ENCODE measurements at places on chromosomes 1 and 21.
A peak's percentile ranks its signal among the peaks of the same experiment; 100 is the strongest.

DNA sequence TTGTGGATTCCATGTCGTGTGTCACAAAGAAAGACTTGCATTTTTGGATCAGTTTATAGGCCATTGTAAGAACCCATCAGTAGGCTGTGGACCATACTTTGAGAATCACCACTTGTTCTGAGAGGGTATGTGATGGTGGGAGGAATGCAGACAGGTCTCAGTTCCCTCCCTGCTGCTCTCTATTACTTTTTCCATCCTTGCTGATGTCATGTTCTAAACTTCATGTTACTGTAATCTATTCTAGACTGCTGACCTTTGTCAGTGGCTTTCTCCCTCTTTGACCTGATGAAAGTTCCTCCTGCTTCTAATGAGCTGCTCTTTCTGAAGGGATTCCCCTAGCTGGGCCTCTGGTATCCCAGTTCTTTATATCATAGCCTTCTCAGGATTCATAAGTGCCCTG is 46.1 kb downstream of the ST3GAL3 start:
- no peak for DNase-seq

GRCh38 chr1:25908161-25908560 is 1.9 kb upstream of the STMN1 start:
- DNase-seq: no peak

GRCh38 chr1:41296506-41296905 is 54.4 kb upstream of the SCMH1 start:
- DNase-seq: no peak

GRCh38 chr1:9454494-9455066 is 84.7 kb upstream of the SLC25A33 start:
- no peak for DNase-seq

DNA sequence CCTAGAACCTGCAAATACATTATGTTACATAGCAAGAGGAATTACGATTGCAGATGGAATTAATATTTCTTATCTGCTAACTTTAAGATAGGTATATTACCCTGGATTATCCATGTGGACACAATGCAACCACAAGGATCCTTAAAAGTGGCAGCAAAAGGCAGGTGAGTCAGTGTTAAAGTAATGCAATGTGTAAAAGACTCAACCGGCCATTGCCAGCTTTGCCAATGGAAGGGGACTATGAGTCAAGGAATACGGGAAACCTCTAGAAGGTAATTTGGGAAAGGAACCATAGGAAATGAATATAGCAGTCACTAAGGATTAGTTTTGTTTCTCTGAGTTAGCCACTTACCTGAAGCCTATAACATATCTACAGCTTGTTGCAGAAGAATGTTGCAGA is 692.1 kb upstream of the ZP4 start:
- DNase-seq: no peak

DNA sequence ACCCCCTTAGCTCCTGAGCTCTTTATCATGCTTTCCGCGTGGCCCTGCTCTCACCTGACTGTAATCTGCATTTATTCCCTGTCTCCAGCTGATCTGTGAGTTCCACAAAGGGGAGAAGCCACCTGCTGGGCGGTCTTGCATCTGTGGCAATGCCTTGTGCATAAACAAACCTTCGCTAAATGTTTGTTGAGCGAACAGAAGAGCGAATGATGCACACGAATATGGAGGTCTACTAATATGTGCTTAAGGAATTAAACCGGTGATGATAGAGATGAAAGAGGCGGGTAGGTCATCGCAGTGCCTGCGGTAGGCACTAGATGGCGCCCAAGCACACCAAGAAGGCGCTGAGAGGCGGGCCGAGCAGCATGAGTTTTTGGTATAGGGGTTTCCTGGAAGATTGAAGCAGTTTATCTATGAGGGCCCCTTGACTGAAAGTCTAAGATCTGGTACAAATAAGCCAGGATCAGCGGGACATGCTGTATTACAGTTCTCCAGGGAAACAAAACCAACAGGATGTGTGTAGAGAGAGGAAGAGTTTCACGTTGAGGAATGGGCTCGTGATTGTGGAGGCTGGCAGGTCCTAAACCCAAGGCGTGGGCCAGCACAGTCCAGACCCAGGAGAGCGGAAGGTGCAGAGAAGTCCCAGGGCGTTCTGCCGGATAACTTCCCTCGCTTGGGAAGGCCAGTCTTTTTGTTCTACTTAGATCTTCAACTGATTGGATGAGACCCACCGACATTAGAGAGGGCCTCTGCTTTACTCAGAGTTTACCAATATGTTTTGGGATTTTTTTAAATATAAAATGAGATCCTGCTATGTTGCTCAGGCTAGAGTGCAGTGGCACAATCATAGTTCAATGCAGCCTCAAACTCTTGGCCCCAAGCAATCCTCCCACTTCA is 34.7 kb downstream of the TOMM20 start:
- DNase-seq: peak; percentile 53

DNA sequence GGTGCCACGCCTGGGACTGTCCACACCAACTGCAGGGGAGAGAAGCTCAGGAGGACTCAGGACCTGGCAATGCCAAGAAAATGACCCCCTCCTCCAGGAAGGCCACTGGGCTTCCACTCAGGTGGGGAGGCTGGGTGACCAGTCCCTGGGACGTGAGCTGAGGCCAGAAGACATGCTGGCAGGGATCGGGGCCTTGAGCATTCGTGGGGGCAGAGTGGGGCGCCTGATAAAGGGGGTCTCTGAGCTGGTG is 15.3 kb upstream of the COL6A2 start:
- no peak for DNase-seq

GRCh38 chr1:185144233-185144632 is 12.5 kb downstream of the TRMT1L start:
- peak; percentile 66 for DNase-seq

DNA sequence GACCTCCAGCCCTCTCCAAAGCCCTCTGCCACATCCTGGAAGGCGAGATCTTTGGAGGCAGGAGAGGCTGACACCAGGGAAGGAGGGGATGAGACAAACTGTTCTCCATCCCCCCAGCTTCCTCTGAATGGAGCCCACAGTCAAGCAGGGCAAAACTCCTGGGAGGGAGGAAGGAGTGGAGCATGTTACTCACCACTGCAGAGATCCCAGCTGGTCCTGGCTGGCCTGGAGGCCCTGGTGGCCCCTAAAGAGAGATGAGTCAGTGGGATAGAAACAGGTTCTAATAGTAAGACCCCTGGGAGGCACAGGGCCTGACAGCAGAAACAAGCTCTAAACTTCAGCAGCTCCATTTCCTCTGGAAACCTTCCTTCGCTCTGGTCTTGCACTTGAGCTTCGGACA is 14.0 kb upstream of the PEF1 start:
- peak; percentile 30 for DNase-seq

Data from fibroblast of skin of back (primary cell).